Astrocyte of the cerebellum (primary cell): ENCODE measurements at places on chromosomes 1 and 21.

DNA sequence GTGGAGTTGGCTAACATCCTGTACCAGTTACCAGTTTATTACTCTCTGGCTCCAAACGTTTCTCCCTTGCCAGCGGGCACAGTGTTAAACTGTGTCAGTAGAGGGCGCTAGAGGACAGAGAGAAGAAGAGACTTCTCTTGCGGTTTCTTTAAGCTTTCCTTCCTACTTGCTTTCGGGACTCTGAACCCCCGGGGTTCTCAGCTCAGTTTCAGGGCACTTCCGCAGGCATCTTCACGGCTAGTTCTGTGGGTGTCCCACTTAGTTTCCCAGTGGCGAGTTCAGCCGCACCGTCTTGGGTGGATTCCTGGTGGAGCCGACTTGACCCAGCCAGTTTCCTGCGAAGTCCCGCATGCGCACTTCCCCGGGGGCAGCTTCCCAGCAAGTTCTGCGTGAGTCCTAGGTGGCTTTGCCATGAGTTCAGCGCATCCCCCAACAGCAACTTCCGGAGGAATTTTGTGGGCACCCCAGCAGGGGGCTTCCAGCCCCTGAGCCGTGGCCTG is 37.9 kb upstream of the BTG2 start:
- DNase-seq: peak; percentile 73

- DNase-seq: no peak
Measured at GRCh38 chr1:234331507-234331906, 41.7 kb upstream of the COA6 start.

GRCh38 chr1:36166938-36167905 is 11.3 kb downstream of the MAP7D1 start:
- no peak for DNase-seq

- DNase-seq: no peak
Measured at GRCh38 chr1:246317332-246318035, 189.6 kb downstream of the SMYD3 start.

DNA sequence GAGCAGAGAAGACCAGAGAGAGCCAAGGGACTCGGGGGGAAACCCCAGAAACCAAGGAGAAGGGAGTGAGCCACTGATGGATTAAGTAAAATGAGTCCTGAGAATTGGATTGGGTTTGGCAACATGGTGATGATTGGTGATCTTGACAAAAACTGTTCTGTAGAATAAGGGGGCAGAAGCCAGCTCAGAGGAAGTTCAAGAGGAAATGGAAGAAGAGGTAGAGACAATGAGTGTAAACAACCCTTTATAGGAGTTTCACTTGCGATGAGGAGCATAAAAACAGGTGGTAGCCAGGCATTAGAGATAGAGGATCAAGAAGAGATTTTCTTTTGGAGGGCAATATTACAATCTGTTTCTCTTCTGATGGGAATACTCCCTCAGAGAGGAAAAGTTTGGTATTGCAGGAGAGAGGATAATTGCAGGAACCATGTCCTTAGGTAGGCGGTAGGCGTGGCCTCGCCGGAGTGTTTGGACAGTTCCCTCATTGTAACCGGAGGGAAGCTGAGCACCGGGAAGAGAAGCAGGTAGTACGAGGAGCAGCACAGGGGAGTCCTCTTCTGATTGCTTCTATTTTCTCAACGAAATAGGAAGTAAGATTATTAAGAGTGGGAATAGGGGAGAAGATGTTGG is 68.4 kb upstream of the TENT5C start:
- DNase-seq: no peak

DNA sequence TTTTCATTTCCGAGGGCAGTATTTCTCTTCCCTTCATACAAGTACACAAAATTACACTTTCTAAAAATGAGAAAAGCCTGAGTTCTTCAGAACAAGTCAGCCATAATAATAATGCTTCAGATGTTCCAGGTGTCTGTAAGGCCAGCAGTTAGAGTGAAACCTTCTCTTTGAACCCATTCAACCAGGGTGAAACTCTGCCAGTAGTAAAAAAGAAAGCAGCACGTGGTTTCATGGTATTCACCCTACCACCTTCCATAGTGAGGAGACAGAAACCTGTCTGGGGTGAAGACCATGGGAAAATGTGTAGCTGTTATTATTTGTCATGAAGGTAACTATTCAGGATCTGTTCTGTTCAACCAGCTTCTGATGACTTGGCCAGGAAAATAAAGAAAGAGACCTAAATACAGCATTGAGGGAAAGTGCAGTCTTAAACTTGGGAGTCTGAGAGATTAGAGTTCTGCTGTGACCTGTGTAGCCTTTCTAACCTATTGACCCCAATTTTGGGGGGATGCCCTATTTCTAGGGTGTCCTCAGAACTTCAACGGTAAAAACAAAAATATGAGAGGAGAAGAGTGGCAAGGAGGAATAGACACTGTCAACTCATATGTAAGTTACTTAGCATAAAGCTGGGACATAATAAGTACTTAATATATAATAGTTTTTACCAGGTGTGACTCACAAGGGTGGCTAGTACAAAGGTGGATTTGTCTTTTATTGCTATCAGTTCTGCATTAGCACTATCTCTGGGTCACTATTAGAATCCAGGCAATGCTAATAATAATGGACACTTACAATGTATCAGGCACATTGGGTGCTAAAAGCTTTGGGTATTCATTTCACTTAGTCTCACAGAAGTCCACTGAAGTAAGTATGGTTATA is 70.0 kb upstream of the TNFSF4 start:
- DNase-seq: no peak

- no peak for DNase-seq
Measured at GRCh38 chr1:25750923-25751605, 48.9 kb upstream of the SELENON start.

DNA sequence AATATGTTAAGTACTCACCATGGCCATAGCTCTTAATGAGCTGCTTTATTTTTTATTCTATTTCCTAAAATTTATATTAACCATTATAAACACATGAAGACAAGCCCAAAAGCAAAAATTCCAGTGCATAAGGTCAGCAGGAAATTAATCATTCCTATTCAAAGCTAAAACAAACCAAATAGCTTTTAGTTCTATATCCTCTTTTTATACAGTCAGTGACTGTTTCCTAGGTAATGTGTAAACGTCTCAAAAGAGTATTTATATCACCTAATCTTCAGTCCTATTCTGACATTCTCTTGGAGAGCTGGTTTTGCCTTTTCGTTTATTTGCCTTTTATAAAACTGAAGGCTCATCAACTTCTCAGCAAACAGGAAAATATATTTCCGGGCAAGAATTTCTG is 4.2 kb downstream of the GOLPH3L start:
- DNase-seq: no peak

DNA sequence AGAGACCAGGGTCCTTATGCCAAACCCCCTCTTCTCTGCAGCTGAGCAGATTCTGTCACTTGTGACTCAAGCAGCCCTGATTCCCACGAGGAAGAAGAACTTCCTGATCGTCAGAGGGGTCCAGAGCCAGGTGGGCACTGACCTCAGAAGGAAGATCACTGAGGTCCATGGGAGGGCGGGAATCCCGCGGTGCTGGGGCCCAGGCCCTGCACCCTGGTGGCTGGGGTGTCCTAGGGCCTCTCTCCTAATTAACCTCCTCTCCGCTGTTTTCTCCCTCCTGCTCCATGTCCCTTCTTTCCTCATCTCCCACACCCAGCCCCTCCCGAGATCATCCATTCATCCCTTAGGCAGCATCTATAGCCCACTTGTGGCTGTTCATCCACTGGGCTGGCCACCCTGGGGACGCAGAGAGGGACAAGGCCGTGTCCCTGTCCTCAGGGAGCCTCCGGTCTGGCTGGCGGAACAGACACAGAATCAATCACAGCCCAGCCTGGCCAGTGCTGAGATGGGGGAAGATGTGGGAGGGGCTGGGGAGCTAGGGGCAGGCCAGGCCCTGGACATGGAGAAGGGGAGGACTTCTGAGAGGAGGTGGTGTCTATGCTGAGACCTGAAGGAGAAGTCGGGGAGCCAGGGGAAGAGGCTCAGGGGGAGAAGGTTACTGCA is 638.3 kb downstream of the MATN1 start:
- no peak for DNase-seq

GRCh38 chr1:89987159-89987819 is 7.6 kb upstream of the ZNF326 start:
- DNase-seq: peak; percentile 78

DNA sequence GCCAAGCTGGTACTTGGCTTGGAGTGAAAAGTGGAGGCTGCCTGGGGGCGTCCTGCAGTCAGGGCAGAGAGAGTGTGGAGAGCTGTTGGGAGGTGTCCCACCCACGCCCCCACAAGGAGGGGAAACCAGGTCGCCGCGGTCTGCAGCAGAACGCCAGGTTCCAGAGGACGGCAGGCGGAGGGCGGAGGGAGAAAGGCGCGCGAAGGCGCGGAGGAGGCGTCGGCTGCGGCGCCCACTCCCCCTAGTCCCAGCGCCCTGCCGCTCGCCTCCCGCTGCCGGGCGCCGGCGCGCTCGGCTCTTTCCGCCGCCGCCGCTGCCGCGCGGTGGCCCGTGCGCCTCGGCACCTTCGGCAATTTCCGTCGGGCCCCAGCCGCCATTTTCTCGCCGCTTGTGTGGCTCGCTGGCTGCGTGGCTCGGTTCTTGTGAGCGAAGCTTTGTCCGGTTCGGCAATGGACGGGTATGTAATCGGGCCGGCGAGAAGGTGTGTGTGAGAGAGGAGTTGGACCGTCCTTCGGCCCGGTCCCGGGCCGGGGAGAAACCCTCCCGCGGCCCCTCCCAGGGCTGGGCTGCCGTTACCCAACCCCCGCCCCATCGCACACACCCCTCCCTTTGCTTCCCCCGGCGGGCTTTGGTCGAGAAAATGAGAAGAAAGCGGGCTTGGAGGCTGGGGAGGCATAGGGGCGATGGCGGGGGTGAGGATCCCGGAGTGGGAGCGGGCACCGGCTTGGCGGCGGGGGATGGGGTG is at the start of gene PTBP2:
Gene PTBP2 (plus strand): TSS at position 369 of the 745 bp plus-strand sequence. CDS start 81 bp downstream, at position 450.
- peak; percentile 48 for DNase-seq

- DNase-seq: no peak
Measured at GRCh38 chr21:38140207-38140903, 116.4 kb upstream of the KCNJ15 start.

DNA sequence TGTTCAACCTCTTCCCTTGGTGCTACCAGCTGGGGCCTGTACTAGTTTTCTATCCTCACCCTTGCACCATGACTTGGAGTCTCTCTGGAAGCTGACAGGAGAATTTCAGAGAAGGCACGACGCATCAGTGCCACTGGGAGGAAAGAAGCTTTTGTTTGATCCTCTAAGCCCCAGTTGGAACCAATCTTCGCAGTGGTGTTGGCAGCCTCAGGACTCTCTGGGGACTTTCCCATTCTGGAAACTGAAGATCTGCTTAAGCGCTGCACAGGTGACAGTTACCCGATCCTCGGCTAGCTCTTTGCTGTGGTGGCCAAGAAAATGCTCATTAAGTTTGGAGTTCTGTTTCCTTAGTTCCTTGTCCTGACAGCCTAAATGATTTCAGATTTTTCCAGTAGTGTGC is 222.3 kb downstream of the RHOU start:
- no peak for DNase-seq

DNA sequence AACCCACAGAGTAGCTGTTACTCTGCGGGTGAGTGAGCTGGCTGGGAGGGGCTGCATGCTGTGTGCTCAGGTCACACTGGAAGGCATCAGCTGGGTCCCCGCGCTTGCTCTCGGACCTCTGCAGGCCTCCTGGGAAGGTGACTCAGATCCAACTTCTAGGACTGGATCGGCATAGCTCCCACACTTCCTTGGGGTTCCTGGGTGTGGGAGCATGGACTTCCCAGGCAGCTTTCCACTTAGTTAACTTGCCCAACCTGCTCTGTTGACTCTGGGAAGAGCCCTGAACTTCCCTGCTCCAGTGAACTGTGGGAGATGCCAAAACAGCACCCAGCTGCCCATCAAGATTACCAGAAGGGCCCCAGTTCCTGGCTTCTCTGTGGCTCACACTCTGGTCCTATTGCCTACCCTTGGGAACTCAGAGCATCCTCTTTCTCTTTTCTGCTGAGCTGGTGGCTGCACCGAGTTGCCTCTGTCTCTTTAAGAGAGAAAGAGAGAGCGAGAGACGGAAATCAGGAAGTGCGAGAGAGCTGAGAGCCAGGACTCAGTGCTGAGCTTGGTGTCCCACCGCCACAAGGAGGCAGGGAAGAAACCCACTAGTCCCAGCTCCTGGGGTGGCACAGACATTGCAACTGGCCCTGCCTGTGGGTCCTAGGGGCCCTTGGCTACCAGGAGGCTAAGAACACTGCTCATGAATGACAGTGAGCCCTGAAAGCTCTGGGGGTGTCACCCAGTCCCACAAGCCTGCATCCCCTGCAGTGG is at the start of gene IKBKE:
Gene IKBKE (plus strand): TSS at position 544 of the 759 bp plus-strand sequence. CDS start 2,752 bp downstream, outside the sequence.
- DNase-seq: no peak

- DNase-seq: peak; percentile 29
Measured at GRCh38 chr1:28129150-28129549, 40.7 kb upstream of the EYA3 start.

DNA sequence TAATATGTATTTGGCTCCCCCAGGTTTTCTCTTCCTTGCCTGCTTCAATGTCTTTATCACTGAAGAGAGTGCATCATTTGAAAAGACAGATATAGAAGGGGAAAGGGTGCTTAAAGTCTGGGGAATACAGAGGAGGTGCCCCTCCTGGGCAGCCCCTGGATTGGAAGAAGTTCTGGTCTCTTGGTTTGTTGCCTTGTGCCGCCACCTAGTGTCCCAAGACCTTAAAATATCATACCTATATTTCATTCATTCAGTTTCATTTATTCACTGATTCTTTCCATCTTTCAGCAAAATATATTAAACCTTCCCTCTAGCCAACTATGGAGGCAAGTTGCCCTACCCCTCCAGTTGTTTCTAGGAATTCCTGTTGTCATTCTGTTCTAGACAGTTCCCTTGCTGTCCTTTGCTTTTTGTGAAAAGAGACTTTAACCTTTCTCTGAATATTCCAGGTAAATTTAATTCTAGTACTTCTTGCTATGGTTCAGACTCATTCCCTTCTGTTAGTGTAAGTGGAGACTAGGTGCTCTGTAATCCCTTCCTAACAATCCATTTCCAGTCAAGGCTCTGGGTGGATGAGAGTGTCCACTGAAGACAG is 56.1 kb downstream of the MEF2D start:
- no peak for DNase-seq

GRCh38 chr1:7519861-7520395 is 251.2 kb upstream of the VAMP3 start:
- no peak for DNase-seq

DNA sequence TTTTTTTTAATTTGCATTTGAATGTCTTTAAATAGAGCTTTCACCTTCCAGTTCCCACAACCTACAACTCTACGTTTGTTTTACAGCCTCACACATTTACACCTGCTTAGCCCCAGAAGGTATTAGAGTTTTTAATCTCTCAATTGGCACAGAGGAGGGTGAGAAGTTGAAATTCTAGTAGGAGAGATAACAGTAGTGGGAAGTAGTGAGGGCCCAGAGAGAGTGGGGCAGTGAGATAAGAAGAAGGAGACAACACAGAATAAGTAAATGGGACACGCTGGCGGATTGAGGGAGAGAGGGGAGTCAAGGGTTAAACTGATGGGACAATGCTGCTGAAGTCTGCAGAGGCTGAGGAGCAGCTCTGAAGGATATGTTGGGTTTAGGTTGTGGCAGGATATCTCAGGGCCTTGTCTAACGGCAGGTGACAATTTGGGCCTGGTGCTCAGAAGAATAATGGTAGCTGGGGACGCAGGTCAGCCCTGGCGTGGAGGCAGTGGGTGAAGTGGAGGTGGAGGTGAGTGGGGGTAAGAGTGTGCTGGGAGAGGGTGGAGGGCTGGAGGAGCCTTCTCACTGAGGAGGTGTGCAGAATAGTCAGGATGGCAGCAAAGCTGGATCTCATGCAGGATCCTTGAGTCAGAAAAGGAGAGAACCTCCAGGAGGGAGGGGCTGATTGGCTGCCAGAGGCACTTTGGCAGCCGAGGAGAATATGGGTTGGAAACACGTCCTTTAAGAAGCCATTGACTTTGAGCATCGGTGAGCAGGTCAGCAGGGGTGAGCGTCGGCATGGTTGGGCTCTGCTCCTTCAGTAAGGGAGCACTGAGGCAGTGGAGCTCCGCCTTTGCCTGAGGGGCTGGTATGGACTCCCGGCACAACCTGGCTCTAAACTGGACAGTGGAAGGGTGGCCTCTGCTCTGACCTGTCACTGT is 72.9 kb downstream of the SYT6 start:
- DNase-seq: no peak
